GM04504 (cell line): ENCODE measurements at places on chromosomes 11 and 22.

- DNase-seq: no peak
These were observed 93.4 kb upstream of the DRD2 start for GRCh38 chr11:113568566-113568965.

GRCh38 chr11:108221371-108221770, 1.1 kb downstream of the NPAT start:
- no peak for DNase-seq

DNA sequence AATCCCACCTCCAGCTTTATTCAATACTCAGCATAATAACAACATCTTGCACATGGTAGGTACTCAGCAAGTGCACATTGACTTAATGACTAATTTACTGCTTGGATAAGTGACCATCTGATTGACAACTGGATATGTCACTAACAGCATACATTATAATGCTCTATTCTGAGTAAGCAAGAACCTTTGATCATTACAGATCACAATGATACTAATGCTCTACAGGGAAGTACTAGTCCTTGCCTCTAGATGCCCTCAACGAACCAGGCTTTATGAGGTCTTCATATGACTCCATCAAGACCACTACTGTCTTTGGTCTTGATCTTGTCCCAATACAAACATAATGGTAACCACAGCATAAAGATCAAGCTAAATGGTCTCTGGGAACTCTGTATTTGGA, 167.6 kb upstream of the MTMR2 start:
- no peak for DNase-seq

GRCh38 chr22:30245985-30246813, at the start of gene LIF:
Gene LIF (minus strand): TSS chr22:30246759. CDS start chr22:30246695, 64 bp downstream.
- DNase-seq: no peak

DNA sequence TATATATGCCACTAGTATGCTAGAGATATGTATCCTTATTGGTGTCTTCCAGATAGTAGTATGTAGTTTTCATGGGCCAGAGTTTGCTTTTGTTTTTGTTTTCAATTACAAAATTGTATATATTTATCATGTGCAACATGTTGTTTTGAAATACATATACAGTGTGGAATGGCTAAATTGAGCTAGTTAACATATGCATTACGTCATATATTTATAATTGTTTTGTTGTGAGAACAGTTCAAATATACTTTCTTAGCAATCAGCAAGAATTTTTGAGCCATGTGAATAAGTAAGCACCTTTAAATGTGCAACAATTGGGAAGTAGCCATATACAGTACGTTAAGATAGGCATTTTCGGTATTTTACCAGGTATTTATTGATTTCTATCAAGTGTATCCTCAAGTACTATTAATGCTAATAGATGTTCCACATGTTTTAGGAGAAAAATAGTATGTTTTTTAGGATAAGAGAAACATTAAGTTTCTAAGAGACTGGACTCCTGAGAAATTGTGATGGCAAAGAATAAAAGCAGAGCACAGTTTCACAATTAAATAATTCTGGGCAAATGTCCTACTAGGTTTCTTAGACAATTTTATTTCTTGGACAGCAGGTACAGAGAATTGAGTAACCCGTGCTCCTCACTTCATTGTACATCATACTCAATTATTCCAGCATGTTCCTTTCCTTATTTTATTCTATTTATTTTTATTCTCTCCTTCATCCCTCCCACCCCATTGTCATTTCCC, 60.5 kb upstream of the SLC5A12 start:
- DNase-seq: no peak

DNA sequence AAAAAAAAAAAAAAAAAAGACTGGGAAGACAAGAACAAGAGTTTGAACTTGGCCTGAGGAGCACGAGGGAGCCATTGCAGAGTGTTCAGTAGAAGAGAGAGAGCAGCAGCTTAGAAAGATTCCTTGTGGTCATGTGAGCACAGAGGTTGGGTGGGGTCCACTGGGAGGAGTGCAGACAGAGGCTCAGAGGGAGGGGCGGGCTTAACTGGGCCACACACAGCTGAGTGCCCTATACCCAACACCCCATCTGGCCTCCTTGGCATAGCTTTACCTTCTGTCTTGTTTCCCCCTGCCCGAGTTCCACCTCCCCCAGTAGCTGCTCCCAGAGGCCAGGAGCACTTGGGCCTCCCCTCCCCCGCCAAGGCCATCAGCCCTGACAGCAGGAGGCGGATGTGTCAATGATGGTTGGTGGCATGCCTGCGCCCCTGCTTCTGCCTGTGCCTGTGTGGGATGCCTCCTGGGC, 12.1 kb downstream of the C11orf86 start:
- no peak for DNase-seq

DNA sequence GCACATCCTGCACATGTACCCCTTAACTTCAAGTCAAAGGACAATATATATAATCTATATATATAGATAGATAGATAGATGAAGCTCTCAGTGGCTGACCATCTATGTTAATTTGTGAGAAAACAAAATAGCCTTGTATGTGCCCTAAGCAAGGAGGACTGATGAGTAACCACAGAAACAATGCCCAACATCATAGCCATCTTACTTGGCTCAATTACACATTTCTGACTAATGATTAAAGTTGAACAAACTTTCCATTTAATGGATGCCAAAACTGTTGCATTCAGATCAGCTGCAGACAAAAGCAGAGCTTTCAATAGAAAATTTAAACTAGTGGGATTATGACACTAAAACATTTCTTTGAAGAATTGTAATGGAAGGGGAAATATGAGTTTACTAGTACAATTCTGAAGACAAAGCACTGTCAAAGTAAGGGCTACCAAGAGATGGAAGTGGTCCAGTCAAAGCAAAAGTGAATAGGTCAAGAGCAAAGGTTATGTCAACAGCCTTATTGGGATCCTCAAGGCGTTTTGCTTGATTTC, 1188.2 kb upstream of the RAG2 start:
- no peak for DNase-seq

DNA sequence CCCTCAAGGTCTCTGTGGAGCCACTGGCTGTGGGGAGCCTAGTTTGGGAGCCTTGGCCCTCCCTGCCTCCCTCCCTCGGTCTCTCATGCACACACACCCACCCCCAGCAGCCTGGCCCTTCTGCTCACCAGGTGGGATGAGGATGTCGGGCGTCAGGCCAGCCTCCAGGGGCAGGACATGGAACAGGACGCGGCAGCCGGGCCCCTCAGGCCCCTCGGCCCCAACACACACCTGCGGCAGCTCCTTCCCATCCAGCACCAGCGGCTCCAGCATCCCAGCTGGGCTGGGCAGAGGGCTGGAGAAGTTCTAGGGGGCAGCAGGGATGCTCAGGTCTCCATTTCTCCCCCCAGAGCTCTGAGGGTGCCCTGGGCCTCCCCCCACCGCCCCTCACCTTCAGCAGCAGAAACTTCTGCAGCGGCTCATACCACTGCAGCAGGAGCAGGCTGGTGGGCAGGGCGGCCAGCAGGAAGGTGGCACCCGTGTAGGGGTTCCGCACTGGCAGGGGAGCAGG, 11.2 kb downstream of the MAP4K2 start:
- DNase-seq: no peak

DNA sequence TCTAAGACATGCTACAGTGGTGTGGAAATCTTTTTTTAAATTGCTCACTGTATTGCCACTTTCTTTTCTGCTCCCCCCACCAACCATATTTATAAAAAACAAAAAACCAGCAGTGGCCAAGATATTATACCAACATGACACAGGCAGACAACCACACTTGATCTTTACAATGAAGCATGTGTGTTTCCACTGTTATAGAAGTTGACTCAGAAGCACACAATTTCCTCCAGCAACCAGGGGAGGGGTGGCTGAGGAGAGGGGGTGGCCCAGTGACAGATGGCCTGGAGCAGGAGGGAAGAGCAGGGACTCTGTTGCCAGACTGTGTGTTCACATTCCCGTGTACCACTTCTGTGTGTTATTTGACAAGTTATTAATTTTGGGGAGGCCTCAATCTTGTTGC, 14.8 kb downstream of the CD59 start:
- peak; percentile 51 for DNase-seq

DNA sequence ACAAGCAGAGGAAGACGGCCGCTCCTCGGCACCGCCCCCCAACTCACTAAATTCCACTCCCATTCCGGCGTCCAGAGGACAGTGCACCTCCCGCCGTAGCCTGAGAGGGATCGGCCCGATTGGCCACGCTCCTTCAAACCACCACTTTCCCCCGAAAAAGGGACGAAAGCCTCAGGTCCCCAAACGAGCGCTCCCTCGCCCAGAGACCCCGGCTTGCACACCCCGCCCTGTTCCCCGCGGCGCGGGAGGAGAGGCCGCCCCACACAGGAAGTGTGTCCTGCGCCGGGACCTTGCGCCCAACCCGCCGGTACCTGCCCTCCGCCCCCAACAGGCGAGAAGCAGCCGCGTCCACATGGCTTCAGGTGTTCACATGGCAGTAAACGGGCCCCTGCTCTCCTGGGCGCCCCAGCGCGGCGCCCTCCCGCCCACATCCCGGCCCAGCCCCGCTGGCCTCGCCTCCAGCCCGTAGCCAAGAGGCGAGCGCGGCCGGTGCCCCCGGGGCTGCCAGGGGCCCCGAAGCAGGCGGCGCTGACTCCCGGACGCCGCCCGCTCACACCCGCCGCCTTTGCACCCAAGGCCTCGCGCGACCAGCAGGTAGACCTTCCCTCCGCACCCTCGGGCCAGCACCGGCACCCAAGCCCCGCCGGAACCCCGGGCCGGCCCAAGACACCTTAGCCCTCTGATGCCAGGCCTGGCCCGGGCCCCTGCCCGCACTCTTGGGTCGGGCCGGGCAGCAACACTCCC, 849 bp downstream of the TCF20 start:
- DNase-seq: no peak

- no peak for DNase-seq
These were observed 40.8 kb downstream of the BID start for GRCh38 chr22:17733466-17733865.

DNA sequence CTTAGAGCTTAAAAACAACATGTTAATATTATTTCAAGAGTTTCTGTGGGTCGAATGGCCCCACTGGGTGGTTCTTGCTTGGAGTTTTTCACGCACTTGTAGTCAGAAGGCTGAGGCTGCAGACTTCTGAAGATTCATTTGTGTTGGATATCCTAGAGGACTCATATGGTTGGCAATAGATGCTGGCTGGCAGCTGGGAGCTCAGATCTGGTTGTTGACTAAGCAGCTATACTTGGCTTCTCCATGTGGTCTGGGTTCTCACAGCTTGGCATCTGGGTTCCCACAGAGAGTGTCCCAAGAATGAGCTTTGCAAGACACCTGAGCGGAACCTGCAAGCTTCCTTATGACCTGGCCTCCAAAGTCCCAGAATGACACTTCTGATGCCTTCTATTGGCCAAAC, 163.9 kb upstream of the ZC3H12C start:
- DNase-seq: no peak

- no peak for DNase-seq
These were observed 181.9 kb downstream of the FAT3 start for GRCh38 chr11:92406472-92406871.

DNA sequence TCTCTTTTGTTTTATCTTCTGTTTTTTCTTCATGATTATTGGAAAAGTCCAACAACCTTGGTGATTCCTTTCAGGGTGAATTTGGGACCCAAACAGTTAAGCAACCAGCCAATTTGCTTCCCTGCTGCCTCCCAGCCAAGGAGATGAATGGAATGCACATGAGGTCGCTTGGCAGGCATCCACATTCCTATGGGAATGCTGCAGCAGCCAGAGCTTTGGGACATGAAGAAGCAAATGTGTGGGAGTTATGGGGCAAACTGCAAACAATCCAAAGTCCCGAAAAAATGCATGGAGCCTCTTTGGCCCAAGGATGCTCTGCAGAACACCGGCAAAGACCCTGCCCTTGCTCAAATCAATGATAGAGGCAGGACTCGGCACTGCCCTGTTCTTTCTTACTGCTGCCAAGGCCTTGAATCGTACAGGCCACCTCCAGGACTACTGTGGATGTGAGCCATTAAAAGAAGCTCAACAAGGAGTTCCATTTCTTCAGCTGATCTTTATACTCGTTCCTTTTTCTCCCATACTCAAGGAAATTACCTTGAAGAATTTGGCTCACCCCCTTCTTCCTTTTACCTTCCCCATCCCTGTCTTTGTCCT, 117.3 kb upstream of the TEAD1 start:
- DNase-seq: peak; percentile 94
